Bronchus fibroblast of lung (primary cell): ENCODE measurements at places on chromosomes 12 and 14. TPM values are rescaled to one million over a fixed set of nuclear protein-coding genes. Genes with fewer than 3 reads are reported as not detected.

The SIX4 gene
- 21.0 and 23.5 TPM in 2 replicates for total RNA-seq

The SSTR1 gene
- total RNA-seq, result 0.84 and 1.0 TPM in 2 replicates

The TUBA1B gene
- total RNA-seq, result 5,023 and 5,211 TPM in 2 replicates

The ADAMTS20 gene
- total RNA-seq, result not detected in 2 replicates

The BEGAIN gene
- 1.0 and 1.3 TPM in 2 replicates for total RNA-seq

The OVCH1 gene
- total RNA-seq, result not detected in 2 replicates

The CCDC175 gene
- not detected in 2 replicates for total RNA-seq

The IGF1 gene
- total RNA-seq, result not detected in 2 replicates

The CD69 gene
- not detected in 2 replicates for total RNA-seq

The CKB gene
- total RNA-seq, result 87.7 and 104 TPM in 2 replicates
